Anterior cingulate cortex (tissue), 58 donors: ENCODE measurements at places on chromosomes 5 and 9.

GRCh38 chr9:27581826-27582225 lies 8.5 kb upstream of the C9orf72 start:
- DNase-seq, result no peak

- no peak for DNase-seq
Observed at GRCh38 chr9:134501761-134502265, 139.8 kb upstream of the COL5A1 start.

DNA sequence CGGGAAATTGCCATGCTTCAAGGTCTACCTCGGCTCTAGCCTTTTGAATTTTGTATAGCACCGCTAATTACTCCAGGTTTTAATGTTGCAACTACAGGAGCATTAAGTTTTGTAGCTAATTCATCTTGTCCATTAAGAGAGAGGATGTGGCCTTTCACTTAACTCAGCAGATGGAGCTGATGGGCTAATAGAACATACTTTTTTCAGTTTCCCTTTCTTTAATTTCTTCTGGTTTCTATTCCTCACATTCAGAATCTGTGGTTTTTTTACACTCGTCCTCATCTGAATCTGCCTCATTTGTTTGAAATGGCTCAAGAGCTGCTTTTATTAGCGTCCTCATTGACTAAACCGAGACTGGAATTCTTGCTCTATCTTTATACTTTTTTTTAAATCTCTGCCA lies 2085.7 kb upstream of the C9orf72 start:
- DNase-seq, result no peak

- DNase-seq, result no peak
Observed at GRCh38 chr9:127535834-127536233, 76.2 kb upstream of the STXBP1 start.

- no peak for DNase-seq
Observed at GRCh38 chr9:131382850-131383729, 10.8 kb upstream of the PRRC2B start.

- peak; percentile 49 for DNase-seq
Observed at GRCh38 chr5:2038321-2039179, 155.8 kb upstream of the IRX4 start.

DNA sequence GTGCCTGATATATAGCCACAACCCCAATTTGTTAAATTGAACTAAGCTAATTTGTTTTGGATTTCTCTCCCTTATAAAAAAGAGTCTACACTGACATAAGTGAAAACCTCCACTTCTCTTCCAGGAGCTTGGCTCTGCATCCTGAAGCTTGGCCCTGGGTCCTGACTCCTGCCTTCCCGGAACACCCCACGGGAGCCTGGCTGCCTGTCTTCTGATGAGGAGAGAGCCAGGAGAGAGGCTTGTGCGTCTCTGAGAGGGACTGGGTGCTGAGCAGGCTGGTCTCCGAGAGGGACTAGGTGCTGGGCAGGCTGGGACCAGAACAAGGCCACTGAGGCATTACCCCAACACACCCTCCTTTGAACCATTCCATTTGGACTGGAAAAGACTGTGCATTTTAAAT lies 6.5 kb upstream of the PTGES start:
- DNase-seq, result no peak

- no peak for DNase-seq
Observed at GRCh38 chr9:69916950-69917349, 96.3 kb downstream of the CFAP95 start.

- DNase-seq, result no peak
Observed at GRCh38 chr5:30607301-30607894, 586.1 kb upstream of the CDH6 start.

- DNase-seq, result no peak
Observed at GRCh38 chr5:39700523-39700922, 275.7 kb upstream of the DAB2 start.

- no peak for DNase-seq
Observed at GRCh38 chr5:151351671-151352070, 4.3 kb upstream of the SLC36A2 start.

DNA sequence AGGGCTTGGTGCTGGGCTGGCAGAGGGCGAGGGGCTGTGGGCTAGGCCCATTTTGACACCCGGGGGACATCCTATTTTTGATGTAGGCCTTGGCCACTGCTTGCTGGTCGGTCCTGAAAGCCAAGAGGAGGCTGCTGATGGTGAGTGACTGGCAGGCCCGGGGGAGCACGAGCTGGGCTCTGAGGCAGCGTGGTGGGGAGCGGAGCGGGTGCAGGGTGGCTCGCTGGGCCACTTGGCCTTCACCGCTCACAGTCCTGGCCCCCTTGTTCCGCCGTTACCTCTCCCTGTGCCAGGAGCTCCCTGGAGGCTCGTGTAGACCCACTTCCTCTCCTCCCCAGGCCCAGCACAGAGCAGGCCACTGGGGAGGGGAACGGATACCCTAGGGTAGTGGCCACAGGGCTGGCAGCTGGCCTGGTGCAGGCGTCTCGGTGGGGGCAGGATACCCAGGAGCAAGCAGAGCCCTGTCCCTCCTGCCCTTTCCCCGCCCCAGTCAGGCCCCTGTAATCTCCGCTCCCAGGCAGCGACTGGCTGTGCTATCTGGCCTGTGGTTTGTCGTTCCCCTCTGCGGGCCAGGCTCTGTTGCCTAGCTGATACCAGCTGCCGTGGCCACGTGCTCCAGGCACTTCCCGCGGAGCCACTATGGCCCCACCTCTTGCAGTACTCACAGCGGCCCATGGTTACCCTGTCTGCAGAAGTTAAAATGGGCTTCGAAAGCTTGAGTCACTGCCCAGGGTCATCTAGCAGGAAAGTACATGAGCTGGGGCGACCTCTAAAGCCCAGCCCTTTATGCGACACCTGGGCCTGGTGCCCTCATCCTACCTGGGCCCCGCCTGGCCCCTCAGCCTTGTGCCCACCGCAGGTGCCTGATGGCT lies 11.7 kb upstream of the DOLPP1 start:
- DNase-seq, result no peak

GRCh38 chr5:60177596-60177995 lies 284.1 kb upstream of the PDE4D start:
- no peak for DNase-seq

DNA sequence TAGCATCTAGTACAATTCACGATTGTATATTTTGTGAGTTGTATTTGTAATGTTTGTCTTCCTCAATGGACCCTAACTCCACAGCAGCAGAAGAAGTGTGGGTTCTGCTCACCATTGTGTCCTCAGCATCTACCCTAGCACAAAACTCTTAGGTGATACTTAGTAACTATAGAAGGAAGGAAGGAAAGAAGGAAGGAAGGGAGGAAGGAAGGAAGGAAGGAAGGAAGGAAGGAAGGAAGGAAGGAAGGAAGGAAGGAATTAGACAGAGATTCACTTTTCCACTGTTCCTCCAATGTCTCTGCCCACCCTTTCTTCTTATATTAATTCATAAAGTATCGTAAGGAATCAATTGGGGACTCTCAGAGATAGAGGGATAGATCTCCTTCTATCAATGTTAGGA lies 288.2 kb downstream of the NFIB start:
- no peak for DNase-seq

- DNase-seq, result no peak
Observed at GRCh38 chr5:91293131-91293530, 90.0 kb downstream of the ARRDC3 start.

GRCh38 chr5:78979909-78980308 lies 5.2 kb downstream of the ARSB start:
- no peak for DNase-seq

DNA sequence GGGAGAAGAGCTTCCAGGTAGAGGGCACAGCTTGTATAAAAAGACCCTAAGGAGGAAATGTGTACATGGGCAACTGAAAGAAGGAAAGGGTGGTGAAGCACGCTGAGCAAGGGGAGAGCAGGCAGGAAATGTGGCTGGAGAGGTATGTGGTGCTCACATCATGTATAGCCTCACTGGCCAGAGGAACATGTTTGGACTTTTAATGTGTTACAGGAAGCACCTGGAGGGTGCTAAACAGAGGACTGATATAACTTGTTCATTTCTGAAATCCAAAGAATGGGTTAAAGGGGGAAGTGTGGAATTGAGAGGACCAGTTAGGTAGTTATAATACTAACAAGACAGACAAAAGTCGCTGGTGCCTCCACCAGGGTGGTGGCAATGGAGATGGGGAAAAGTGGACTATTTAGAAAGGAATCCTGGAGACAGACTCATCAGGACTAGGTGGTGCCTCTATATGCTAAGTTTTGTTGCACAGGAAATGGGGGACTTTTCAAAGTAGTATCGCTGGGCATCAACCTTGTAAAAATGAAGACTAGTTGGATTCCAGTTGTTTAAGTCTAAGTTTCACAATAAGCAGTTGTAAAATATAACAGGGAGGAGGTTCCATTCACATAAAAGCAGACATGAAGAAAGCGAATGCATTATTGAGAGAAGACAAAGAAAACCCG lies 63.1 kb upstream of the CD180 start:
- DNase-seq, result no peak

DNA sequence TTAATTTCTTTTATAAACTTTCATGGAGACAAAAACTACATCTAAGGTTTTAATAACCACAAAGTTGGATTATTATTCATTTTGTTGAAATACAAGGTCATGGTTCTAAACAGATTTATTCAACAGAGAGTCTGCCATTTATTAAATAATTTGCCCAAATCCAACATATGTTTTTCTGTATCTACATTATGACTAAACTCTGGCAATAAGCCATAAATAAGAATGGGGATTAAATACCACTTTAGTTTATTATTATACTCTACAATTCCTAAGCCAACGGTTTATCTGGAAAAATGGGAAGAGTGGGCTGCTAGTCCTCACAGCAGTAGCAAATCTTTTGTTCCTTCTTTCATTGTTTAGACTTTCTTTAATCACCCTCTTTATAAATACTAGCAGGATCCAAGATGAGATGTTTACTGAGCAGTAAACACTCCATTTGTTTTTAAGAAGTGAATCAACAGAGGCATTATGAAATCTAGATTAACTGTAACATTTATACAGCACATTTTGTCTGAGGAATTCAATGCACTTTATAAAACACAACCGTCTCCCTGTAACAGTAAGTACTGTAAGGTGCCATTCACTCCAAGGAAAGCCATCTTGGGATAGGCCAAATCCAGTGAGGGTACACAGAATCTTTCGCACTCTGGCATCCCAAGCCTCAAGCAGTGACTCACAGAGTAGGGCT lies 89.7 kb downstream of the DROSHA start:
- no peak for DNase-seq

- no peak for DNase-seq
Observed at GRCh38 chr5:68421485-68422220, 206.1 kb downstream of the PIK3R1 start.

GRCh38 chr9:134929193-134930158 lies 11.8 kb upstream of the FCN1 start:
- DNase-seq, result no peak

DNA sequence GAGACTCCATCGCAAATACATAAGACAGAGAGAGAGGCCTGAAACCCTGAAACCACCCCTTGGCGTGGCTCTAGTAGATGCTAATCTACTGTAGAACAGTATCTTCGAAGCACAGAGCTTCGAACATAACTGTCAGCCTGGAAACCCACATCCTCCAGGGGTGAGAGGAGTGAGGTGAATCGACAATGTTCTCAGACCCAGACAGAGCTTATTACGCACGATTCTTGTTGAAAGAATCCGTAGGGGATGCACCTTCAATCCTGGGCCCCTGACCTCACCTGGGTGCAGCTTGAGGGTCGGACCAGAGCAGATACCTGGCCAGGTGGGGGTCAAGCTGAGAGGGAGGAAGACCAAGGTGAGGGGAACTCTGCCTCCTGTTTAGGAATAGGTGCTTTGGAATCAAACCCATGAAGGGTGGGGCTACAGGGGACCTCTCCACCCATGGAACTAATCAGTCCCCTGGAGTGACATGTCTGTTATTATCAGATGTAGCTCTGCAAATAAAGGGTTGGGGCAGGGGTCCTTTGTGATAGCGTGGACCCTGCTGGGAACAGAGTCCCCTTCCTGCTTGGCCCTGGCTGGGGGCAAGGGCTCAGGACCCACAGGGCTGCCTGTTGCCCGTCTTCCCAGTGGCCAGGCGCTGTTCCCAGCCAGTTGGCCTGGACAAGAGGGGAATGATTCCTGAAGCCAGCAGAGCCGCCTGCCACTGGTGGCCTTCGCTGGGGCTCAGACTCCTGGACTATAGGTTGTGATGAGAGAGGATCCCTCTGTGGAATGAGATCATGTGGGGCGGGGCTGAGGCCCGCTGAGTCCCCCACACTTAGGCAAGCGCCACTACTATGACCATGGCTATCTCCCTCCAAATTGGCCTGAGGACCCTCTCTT lies 41.2 kb downstream of the DBH start:
- DNase-seq, result no peak

GRCh38 chr9:621201-621855 lies 220.2 kb upstream of the DMRT1 start:
- DNase-seq, result no peak

- DNase-seq, result no peak
Observed at GRCh38 chr5:147913786-147914185, 7.4 kb upstream of the C5orf46 start.

- DNase-seq, result no peak
Observed at GRCh38 chr5:143732402-143732801, 79.6 kb upstream of the HMHB1 start.

- DNase-seq, result peak; percentile 57
Observed at GRCh38 chr9:121727295-121728020, 76.0 kb downstream of the DAB2IP start.

DNA sequence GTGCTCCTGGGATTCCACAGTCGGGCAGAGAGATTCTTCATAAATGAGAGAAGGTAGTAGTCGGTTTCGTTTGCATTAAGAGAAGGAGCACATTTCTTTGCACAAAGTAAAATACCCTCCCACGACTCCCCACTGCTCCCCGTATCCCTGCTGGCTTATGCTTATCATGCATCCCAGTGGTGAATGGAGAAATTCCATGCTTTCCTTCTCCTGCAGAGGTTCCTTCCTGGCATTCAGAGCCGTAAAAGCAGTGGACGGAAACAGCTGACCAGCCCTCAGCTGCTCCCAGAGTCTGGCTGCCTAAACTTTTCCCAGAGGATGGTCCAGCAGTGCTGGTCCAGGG lies 93.1 kb downstream of the C9orf152 start:
- no peak for DNase-seq

DNA sequence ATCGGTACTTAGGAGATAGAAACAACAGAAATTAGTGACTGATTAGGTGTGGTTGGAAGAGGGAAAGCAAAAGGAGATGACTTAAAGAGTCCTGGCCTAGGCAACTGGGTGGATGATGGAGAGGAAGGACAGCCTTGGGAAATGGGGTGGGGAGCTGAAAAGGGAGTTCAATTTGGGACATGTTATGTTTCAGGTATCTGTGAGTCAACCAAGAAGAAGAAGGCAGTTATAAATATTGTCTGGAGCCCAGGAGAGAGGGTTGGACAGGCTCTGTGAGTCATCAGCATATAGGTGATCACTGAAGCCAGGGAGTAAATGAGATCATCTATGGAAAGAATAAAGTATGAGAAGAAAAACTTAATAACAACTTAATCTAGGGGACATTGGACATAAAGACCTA lies 357.7 kb downstream of the NPR3 start:
- no peak for DNase-seq
